NCI-H2107 (cell line): ENCODE measurements at places on chromosomes 6 and 20.

DNA sequence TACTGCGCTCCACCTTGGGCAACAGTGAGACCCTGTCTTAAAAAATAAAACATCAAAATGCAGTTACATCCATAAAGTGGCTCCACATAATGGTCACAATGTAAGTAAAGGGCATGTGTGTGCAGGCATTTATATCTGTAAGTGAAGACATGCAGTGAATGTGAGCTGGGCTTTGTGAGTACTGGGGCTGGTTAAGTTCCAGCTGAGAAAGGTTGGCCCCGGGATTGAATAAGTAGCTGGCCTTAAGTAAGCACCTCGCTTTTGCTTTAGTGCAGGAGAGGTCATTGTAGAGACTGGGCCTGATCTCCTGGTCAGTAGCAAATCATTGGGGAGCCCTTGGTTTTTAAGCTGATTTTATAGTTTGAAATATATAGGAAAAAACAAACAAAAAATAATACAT lies 8.0 kb downstream of the QKI start:
- no peak for DNase-seq

DNA sequence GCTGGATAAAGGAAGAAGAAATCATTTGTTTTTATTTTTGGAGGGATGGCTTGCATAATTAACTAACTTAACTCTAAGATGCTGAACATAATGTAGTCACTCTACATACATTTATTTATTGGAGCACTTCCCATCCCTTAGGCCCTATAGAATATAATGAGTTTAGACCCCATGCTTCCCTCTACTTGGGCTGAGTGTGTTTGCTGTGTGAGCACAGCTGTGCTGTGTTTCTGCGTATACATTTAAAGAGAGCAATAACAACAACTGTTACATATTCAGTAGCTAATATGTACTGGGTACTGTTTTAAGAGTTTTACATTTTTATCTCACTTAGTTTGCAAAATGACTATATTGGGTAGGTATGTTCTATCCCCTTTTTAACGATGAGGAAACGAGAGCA lies 736.6 kb upstream of the NRSN1 start:
- DNase-seq = no peak

DNA sequence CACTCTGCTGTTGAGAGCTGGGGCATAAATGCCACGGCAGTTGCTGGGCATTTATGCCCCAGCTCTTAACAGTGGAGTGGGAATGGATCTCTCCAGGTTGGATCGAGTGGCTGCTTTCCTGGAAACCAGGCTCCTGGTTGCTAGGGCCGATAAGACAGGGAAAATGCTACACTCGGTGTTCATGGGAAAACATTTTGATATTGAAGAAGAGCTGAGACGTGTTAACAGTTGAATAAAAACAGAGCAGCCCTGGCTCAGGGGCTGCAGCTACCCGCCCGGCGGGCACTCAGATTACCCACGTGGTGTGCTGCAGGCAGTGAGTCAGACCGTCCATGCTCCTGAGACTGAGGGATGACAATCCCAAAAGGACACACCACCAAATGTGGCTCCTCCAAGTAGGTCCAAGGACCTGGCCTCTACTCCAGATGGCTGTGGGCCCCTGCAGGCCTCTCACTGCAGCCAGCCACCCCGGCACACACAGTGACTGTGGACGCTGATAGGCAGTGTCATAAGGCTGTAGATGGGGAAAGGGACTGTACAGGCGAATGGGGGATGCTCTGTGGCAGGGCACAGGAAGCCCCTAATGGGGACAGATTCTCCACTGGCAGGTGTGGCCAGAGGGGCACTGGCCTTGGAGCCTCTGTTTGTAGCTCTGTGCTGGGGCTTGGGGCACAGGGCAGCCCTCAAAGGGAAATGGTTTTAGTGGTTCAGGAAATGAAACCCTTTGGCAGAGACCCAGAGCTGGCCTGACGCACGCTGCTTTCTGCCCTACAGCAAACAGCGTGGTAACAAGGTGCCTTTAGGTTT lies 237.8 kb downstream of the LY86 start:
- DNase-seq = peak; percentile 55

DNA sequence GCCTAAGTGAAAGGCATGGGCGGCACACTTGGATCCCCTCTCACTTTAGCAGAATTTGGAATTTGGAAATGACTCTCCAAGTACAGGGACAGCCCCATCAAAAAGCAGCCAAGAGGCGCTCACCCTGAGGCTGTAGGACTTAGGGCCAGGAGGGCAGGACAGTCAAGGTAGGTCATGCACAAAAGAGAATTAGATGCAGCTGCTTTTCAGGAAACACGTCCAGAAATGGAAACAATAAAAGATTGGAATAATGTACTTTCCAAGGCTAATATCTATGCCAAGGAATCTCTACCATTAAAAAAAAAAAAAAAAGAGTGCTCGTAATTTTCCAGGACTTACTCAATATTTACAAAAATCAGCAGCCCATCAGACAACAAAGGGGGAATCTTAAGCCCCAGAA lies 19.9 kb downstream of the PREP start:
- no peak for DNase-seq

DNA sequence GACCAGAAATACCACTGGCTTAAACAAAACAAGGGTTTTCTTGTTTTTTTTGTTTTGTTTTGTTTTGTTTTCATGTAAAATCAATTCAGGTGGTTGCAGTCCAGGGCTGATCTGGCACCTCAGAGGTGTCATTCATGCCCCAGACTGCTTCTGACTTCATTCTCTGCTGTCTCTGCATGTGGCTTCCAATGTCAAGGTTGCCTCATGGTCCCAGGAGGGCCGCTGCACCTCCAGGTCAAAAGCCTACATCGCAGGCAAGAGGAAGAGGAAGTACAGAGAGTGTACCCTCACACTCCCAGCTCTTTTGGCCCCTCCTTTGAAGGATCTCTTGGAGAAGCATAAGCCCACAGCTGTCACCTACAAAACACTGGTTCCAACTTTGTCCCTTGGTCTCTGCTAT lies 1.4 kb upstream of the BTN3A1 start:
- no peak for DNase-seq

DNA sequence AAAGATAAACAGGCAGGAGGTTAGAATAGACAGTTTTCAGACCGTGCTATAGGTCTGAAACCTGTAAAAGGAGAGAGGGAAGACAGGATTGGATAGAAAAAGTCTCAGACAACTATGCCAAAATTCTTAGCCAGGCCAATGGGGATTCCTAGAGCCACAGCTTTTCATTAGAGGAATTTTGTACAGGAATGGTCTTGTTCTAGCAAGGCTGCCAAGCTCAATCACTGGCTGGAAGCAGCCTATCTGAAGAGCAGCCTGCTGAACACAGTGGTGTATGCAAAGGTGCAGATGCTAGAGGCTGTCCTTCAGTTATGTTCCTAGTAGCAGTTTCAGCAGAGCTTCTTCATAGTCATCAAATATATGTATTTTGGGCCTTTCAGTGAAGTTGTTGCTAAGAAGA lies 313.1 kb downstream of the GRIK2 start:
- no peak for DNase-seq

- DNase-seq = no peak
Observed at GRCh38 chr6:5557506-5557905, 296.2 kb downstream of the FARS2 start.

GRCh38 chr6:119881416-119881815 lies 531.9 kb upstream of the MAN1A1 start:
- no peak for DNase-seq

DNA sequence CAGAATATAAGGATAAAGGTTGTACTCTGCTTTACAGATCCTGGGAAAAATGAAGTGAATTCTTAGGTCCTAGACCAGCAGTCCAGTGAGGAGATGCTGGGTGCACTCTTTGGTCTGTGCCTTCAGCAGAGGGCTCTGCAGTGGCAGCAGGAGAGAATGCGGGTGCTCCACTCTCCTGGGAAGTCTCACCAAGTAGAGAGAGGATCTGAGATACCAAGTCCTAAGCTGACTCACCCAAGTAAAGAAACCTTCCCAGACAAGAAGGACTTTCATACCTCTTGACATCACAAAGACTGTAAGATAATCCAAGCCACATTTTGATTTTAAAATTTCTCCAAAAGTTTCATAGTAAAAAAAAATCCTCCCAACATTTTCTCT lies 116.9 kb upstream of the EMILIN3 start:
- no peak for DNase-seq

- DNase-seq = no peak
Observed at GRCh38 chr6:170053966-170054661, 236.8 kb downstream of the DLL1 start.

DNA sequence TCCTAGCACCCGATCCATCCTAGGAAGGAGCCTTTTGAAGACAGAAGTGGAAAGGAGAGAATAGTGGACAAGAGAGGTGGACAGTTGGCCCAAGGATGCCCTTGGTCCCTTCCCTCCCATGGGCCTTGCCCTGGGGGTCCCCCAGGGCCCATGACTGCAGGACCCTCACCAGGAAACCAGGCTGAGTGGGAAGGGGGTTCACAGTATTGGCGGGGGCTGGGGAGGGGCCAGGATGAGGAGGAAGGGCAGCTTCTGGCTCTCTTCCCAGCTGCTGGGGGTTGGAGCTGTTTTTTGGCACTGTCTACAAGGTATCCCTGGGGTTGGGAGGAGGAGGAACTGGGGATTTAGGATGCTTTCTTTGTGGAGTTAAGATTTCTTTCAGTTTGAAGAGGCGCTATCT lies 4.0 kb upstream of the DSN1 start:
- DNase-seq = no peak

DNA sequence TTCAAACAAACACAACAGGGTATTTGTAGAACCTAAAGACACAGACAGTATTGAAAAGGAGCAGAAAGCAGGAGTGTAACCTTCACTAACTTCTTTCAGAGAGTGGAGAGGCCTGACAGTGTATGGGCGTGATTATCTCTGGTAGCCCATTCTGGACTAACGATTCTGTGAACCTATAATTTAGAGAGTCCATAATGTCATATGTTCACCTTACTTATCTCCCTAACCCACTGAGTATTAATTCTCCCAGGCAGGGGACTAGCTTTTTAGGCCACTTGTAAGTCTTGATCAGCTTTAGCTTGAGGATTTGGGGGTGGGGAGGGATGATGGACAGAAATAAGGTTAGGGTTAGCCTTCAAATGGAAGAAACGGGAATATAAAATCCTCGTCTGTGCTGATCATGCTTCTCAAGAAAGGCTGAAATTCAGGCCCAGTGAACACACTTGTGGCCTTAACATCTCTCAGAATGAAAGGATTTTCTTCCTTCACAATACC lies 2.8 kb upstream of the PARD6B start:
- DNase-seq = no peak

- no peak for DNase-seq
Observed at GRCh38 chr6:160132297-160132637, 10.7 kb downstream of the SLC22A1 start.

GRCh38 chr20:46563170-46563859 lies 12.9 kb upstream of the OCSTAMP start:
- DNase-seq = no peak

- DNase-seq = no peak
Observed at GRCh38 chr6:90701926-90702325, 115.1 kb upstream of the MAP3K7 start.

GRCh38 chr20:7853493-7853892 lies 86.8 kb downstream of the HAO1 start:
- no peak for DNase-seq

DNA sequence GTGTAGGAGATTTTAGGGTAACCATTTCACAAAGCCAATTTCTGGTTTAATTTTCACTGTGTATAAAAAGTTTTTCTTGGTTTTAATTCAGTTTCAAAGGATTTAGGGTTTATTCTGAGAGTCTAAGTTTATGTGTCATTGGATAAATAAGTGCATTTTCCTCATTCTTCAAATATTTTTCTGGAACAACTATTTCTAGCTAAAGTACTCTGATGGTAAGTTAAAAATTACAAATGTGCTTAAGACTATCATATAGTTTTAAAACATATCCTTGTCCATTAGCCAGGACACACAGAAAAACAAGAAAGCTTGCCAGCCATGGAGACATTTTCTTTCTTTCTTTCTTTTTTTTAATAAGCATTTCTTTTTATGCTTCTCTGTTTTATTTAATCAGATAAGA lies 333.0 kb downstream of the RFPL4B start:
- DNase-seq = no peak

- DNase-seq = no peak
Observed at GRCh38 chr6:133101790-133102189, 139.4 kb upstream of the EYA4 start.

GRCh38 chr6:129774697-129775447 lies 64.9 kb upstream of the ARHGAP18 start:
- peak; percentile 27 for DNase-seq

DNA sequence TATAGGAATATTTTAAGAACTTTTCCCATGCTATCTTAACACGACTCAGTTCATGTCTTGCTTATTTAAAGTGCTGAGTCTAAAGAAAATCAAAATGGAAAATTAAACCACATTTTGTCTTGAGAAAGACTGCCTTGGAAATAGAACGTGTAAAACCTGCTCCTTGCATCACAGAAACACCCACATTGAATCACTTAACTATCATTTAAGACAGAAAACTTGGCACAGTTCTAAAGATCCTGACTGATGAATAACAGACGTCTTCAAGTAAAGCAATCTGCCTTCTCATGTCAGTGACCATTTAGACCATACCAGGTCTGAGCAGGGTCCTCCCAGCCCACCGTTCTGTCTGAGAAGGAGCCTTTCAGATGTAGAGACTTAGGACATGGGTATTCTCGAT lies 7.4 kb downstream of the PERP start:
- no peak for DNase-seq

- DNase-seq = no peak
Observed at GRCh38 chr6:163750431-163751031, 336.0 kb downstream of the QKI start.

- no peak for DNase-seq
Observed at GRCh38 chr6:137744877-137745276, 122.2 kb upstream of the TNFAIP3 start.

DNA sequence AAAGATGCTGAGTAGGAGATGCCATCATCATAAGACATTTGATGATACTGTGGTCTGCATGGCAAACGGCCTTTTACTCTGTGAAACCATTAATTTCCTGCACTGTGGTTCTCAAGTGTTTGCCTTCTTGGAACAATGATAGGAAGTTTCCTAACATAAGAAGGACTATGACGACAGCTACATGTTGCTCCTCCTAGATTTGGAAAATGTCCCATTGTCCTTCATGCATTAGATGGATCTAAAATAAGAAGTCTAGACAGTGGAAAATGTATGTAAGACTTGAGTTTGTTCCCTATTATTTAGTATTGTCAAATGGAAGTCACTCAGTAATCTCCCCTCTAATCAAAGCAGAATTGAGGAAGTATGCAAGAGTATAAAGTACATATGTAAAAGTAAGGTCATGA lies 98.5 kb upstream of the TMEM170B start:
- no peak for DNase-seq

- DNase-seq = no peak
Observed at GRCh38 chr6:15481390-15482291, 181.2 kb downstream of the DTNBP1 start.

- DNase-seq = no peak
Observed at GRCh38 chr6:90709431-90709996, 122.6 kb upstream of the MAP3K7 start.

DNA sequence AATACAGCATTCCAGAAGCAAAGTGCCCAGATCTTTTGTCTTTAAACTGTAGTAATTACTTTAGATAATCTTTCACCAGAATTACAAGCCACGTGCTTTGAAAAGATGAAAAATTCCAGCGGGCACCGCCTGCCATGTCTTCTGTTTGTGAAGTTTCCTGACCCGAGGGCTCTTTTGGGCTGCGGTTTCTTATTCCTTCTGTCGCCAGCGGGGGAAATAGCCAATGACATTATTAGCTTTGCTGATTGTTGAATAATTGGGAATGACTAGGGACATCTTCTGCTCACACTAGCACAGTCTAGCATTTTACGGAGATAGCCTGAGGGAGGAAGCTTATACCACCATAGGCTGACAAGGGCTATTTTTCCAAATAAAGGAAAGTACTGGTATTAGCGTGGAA lies 124.7 kb downstream of the SAMD5 start:
- DNase-seq = no peak

- DNase-seq = no peak
Observed at GRCh38 chr6:124947971-124948451, 14.2 kb upstream of the RNF217 start.
